NCI-H460 (cell line): ENCODE measurements at places on chromosomes 7 and 10. TPM values are rescaled to one million over a fixed set of nuclear protein-coding genes. Genes with fewer than 3 reads are reported as not detected.

Gene NEURL1
- total RNA-seq = 0.14 TPM in 1 of 2 replicates, not detected in the other

Gene NUTM2B
- total RNA-seq = 0.12 and 0.32 TPM in 2 replicates

Gene FAM131B
- 0.06 and 0.10 TPM in 2 replicates for total RNA-seq

Gene NRG3
- not detected in 2 replicates for total RNA-seq

Gene SLC16A9
- 5.0 and 5.7 TPM in 2 replicates for total RNA-seq

Gene ZNF488
- total RNA-seq = not detected in 2 replicates

Gene GIMAP5
- total RNA-seq = not detected in 2 replicates

Gene INMT
- total RNA-seq = not detected in 2 replicates

Gene CDK6
- 73.8 and 82.0 TPM in 2 replicates for total RNA-seq

Gene TDRD1
- not detected in 2 replicates for total RNA-seq

Gene AOC1
- total RNA-seq = not detected in 2 replicates

Gene SLC18A3
- total RNA-seq = not detected in 2 replicates

Gene RSU1
- total RNA-seq = 35.2 and 36.2 TPM in 2 replicates

Gene SGCE
- total RNA-seq = 7.8 and 9.5 TPM in 2 replicates

Gene CLCN1
- 0.07 TPM in 1 of 2 replicates, not detected in the other for total RNA-seq

Gene PODXL
- 2.3 and 3.1 TPM in 2 replicates for total RNA-seq

Gene CDCA7L
- 33.7 and 38.2 TPM in 2 replicates for total RNA-seq

Gene UCN3
- total RNA-seq = not detected in 2 replicates

Gene HMX3
- 3.9 and 5.3 TPM in 2 replicates for total RNA-seq

Gene COL1A2
- total RNA-seq = not detected in 2 replicates

Gene ITPRID1
- not detected in 2 replicates for total RNA-seq

Gene ELFN1
- 1.3 and 1.8 TPM in 2 replicates for total RNA-seq

Gene ZNF786
- total RNA-seq = 4.5 and 5.0 TPM in 2 replicates

Gene NODAL
- total RNA-seq = not detected in 2 replicates

Gene AP4M1
- 15.8 and 18.1 TPM in 2 replicates for total RNA-seq

Gene CALML3
- not detected in 2 replicates for total RNA-seq

Gene ACBD7
- 2.0 and 2.2 TPM in 2 replicates for total RNA-seq

Gene C10orf105
- total RNA-seq = not detected in 2 replicates

Gene TAC1
- not detected in 2 replicates for total RNA-seq

Gene MMP21
- total RNA-seq = not detected in 2 replicates

Gene C10orf143
- total RNA-seq = 0.27 TPM in 1 of 2 replicates, not detected in the other

Gene ENTPD1
- total RNA-seq = not detected in 2 replicates

Gene PHYHIPL
- not detected in 2 replicates for total RNA-seq

Gene NPY
- total RNA-seq = not detected in 2 replicates
